Ascending aorta (tissue), 2 donors: ENCODE measurements at places on chromosomes 6 and 20.

DNA sequence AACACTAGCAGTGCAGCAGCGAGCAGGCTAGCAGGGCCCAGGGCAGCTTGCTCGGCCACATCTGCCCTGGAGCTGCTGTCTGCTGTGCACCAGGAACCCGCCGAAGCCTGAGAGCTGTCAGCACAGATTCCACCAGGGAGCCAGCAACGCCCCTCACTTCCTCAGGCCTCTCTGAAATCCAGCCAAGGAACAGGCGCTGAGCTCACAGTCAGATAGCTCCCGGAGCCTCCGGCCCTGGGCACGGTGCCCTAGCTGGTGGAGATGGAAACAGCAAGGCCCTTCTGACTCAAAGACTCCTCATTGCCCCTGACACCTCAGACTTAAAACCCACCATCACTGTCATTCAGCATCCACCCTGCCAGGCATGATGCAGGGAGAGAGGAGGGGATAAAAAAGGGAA is 839.4 kb downstream of the MAFB start:
- peak; percentile 79 for DNase-seq

- no peak for DNase-seq
Observed at GRCh38 chr20:1310071-1310470, 18.9 kb downstream of the SDCBP2 start.

GRCh38 chr6:10586302-10586701 is 65.2 kb downstream of the GCNT2 start:
- no peak for DNase-seq

GRCh38 chr6:30295837-30296236 is 30.9 kb upstream of the TRIM39 start:
- no peak for DNase-seq

DNA sequence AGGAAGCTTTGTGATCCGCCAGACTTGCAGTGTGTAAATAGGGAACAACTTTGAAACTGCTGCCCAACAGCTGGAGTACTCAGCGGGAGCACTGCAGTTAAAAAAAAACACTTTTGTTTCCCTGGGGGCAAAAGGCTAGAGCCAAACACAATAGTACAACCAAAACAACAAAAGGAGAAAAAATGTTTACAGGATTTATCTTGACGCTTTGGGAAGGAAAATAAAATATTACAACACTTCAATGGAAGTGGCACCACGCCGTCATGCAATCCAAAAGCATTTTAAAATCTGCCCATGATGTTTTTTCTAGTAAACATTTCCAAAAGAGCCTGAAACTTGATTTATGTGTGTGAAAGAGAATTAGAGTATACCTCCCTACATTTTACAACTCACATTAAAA is 26.0 kb downstream of the PTPRK start:
- no peak for DNase-seq

GRCh38 chr6:42280966-42281533 is 63.4 kb upstream of the MRPS10 start:
- DNase-seq, result no peak

DNA sequence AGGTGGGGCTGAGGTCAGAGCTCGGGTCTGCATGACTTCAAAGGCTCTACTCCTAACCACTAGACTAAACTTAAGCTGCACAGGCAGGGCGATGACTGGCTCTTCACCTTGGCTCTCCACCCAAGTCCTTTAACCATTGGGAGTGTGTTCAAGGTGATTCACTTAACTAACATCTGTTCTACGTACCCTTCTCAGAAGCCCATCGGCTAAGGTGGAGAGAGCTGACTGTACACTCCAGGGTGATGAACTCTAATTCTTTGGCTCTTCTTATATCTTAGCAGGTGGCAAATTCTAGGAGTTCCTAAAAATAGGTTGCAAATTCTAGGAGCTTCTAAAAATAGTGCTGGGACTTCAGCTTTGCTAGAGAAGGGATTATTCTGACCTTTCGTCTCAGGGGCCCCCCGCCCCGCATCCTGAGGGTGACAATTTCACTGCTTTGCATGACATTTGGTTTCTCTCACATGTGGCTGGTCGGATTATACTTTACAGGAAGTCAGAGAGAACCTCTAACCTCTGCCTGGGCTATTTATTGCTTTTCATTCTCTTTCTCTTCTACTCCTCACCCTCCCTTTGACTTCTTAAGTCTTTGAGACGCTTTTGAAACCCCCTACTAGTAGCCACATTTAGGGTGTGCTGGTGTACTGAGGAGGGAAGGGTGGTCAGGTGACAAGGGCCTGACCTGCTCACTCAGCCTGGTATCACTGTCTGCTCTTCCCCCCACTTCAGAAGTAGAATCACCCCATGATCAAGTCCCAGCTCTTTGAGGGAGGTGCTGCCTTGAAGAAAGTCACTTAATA is 55.5 kb downstream of the PRDM1 start:
- no peak for DNase-seq
